ENCODE measurements at places on chromosomes 5 and 9.
A peak's percentile ranks its signal among the peaks of the same experiment; 100 is the strongest.

- ATAC-seq, result no peak
Measured at GRCh38 chr9:123315635-123316034, 40.4 kb upstream of the CRB2 start.

DNA sequence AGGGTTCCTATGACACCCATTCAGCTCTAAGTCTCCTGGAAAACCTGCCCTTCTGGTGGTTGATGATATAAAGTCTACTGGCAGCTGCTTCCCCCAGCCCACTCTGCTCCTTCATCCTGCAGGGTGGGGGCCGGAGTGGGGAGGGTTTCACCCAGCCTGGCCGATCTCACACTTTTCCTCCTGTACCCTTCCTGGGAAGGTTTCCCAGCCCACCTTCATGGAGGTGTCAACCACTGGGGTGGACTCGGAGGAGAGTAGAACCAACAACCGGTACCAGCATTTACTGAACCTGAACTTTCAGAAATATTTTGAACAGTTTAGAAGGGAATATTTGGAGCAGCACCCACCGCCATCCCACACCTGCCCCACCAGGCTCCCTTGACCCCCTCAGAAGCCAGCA lies 30.4 kb downstream of the ROR2 start:
- no peak for ATAC-seq

- ATAC-seq, result peak; percentile 55
Measured at GRCh38 chr9:14993061-14993800, 83.0 kb upstream of the FREM1 start.

DNA sequence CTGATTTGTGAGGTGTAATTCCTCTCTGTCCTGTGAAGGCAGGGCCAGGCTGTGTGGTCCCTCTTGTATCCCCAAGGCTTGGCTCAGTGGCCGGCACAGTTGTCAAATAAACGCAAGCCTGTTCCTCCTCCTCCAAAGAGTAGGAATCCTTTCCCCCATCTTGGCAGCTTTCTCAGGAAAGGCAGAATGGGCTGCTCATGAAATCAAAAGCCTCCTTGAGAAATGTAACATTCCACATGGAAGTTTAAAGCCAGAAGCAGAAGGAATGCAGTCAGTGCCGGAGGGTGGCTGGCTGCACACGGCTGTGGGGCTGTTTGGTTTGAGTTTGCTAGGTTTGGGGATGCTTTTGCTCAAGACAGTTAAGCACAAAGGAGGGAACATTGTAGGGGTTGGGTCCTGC lies 34.5 kb upstream of the MED10 start:
- ATAC-seq, result no peak
